GM23248 (cell line): ENCODE measurements at places on chromosomes 12 and 14. TPM values are rescaled to one million over a fixed set of nuclear protein-coding genes. Genes with fewer than 3 reads are reported as not detected.

- DNase-seq: peak; percentile 51
These were observed 1.3 kb downstream of the ARID4A start for GRCh38 chr14:58299401-58300330.

GRCh38 chr12:92108651-92109050 lies 37.0 kb downstream of the BTG1 start:
- DNase-seq: peak; percentile 57

- DNase-seq: no peak
These were observed 22.8 kb downstream of the C14orf132 start for GRCh38 chr14:96062010-96062409.

- DNase-seq: peak; percentile 18
These were observed 206.8 kb upstream of the LHX5 start for GRCh38 chr12:113678223-113679119.

GRCh38 chr12:111295176-111295575 lies 73.7 kb downstream of the PHETA1 start:
- no peak for DNase-seq

DNA sequence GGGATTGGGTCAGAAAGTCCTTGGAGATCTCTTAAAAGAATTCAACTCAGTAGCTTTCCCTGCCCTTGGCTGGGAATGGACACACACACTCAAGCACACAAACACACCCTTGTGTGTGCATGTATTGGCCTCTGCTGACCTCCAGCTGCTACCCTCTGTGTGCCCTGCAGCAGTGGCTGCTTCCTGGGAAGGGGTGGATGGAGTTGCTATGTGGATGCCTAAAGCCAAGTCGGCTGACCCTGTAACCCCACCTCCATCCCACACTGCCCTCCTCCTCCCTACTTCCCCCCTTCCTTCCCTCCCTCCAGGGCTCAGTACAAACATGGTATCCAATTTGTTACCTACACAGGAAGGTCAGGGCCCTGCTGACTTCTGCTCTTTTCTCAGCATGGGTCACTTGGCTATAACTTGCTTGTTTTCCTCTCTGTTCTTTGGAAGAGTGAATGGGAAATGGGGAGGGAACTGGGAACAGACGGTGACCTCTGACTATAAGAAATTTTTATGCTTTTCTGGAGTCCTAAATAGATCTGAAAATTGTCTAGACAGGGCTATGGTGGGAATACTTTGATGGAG lies 351.6 kb upstream of the TBX3 start:
- no peak for DNase-seq

HPD gene
- not detected in 2 replicates for total RNA-seq

GALC gene
- 20.9 and 24.0 TPM in 2 replicates for total RNA-seq

GUCY2C gene
- not detected in 2 replicates for total RNA-seq
